Left renal cortex interstitium (tissue), 4 donors: ENCODE measurements at places on chromosomes 1 and 21.

GRCh38 chr1:182235604-182235951 lies 156.0 kb downstream of the GLUL start:
- no peak for DNase-seq

GRCh38 chr1:165501970-165502348 lies 41.8 kb upstream of the LRRC52 start:
- DNase-seq: no peak

DNA sequence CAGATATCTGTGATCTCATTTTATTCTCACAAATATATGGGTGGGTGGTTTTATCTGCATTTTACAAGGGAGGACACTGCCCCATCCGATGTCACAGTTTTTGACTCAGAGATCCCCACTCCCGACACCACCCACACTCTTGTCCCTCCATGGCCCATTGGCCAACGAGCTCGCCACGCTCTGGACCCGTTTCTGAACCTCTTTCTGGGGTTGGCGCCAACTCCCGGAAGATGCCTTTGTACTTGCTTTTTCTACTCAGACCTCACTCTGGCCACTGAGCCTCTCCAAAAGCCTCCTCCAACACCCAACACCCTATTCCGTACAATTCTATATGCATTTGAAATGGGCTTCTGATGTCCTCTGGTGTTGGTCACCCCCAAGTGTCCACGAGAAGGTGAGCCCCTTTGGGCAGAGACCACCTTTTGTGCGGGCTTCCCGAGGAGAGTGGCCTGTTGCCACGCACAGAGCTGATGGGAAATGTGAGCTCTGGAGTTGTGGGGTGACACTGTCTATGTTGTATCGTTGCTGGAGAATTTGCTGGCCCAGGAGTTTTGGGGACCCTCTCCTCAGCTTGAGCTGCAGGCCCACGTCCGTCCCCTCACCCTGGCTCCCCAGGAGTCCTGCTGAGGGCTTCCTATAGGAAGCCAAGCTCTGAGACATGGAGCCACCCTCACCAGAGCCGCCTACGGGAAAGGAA lies 366.9 kb upstream of the VAMP3 start:
- no peak for DNase-seq

- DNase-seq: no peak
These were observed 78.8 kb downstream of the CEP350 start for GRCh38 chr1:180033390-180033789.

DNA sequence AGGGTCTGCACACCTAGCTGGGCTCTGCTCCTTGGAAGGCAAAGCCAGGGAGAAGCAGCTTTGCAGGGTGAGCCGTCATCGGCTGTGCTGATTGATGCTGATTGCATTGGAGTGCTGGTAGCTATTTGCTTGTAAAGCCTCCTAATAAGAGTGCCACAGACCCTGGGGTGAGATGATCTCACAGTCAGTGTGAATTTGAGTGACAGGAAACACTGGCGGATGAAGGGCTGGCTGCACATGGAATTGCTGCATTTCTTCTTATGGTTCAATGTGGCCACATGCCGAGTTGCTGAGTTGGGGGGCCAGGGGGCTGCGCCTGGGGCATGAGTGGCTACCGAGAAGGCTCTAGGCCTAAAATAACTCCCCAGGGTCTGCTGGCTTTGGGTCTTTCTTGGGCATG lies 138.2 kb upstream of the CACNA1E start:
- no peak for DNase-seq

DNA sequence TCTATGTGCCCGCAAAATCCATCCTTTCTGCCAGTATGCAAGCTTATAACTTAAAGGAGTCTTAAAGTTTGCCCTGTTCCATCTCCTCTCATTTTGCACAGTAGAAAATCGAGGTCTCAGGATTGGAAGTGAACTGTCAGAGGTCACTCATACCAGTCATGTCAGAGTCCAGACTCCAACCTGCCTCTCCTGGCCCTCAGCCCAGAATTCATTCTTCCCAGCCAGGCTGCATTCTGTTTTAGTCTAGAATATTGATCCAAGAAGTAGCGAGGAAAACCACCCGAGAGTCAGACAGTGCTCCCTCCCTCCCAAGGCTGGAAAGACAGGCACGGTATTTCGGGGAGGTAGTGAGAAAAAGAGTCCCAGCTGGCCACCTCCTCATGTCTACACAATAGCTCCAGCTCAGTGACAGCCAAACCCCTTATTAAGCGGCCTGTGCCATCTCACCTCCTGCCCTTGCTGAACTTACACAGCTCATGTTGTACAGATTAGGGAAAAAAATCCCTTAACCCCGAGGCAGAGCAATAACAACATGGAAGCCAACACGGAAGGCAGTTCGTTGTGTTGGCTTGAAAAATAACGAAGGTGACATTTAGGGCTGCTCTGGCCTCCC lies 89.4 kb downstream of the OMA1 start:
- DNase-seq: no peak

GRCh38 chr1:28985427-28985826 lies 71.1 kb downstream of the EPB41 start:
- DNase-seq: no peak

- peak; percentile 3 for DNase-seq
These were observed 560 bp upstream of the CSDE1 start for GRCh38 chr1:114758256-114758832.

GRCh38 chr1:150302338-150302737 lies 8.7 kb downstream of the MRPS21 start:
- DNase-seq: no peak

- DNase-seq: no peak
These were observed 214.5 kb downstream of the VAV3 start for GRCh38 chr1:107750364-107750959.

GRCh38 chr1:223843934-223844786 lies 1.6 kb downstream of the TP53BP2 start:
- no peak for DNase-seq

DNA sequence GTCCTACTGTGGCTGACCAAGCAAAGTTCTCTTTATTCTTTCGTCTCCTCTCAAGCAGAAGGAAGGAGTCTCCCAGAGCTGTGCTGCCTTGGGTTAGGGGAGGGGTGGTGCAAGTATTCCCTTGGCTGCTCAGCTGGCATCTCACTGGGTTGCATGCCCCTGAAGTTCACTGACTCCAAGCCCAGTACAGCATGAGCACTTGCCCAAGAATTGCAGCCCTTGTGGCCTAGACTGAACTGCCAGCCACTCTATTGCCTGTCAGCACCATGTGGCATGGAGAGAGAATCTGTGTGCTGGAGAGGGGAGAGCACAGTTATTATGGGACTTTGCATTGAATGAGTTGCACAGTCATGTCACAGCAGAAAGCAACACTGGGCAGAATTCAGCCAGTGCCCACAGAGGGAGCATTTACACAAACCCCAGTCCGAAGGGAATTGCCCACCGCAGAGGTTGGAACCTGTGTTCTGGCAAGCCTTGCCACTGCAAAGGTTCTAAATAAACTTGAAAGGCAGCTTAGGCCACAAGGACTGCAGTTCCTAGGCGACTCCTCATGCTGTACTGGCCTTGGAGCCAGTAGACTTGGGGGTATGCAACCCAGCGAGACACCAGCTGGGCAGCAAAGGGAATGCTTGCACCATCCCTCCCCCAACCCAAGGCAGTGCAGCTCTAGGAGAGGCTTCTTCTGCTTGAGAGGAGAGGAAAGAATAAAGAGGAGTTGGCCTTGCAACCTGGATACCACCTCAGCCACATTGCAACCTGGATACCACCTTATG lies 28.8 kb downstream of the DR1 start:
- no peak for DNase-seq

- DNase-seq: peak; percentile 36
These were observed 361.5 kb upstream of the ZP4 start for GRCh38 chr1:238252033-238252802.

- no peak for DNase-seq
These were observed 75.7 kb upstream of the KIF26B start for GRCh38 chr1:245079021-245079609.

GRCh38 chr1:98181036-98181764 lies 260.4 kb upstream of the DPYD start:
- DNase-seq: no peak

GRCh38 chr1:111989531-111990025 lies at the start of gene KCND3:
Gene KCND3 (minus strand): TSS chr1:111989668.
- DNase-seq: no peak

DNA sequence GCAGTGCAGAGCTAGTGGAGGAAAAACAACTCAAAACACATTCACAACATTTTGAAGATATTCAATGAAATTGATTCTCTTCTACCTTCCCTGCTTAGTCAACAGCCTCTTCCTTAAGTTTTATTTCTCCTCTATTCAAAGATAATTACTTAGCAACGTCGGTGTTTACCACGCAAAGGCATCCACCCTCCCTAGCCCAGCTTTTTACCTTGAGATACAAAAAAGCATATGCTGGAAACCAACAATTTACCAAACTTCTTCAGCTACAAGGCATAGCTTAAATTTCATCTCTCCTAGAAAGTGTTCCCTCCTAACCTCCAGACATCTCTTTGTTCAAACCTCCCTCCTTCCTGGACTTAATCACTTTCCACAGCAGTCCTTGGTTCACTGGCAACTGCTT lies 102.8 kb upstream of the SOD1 start:
- DNase-seq: no peak

GRCh38 chr1:205979301-205979700 lies 23.9 kb downstream of the RAB7B start:
- no peak for DNase-seq

- DNase-seq: no peak
These were observed 437.0 kb downstream of the MATN1 start for GRCh38 chr1:30286241-30286987.

DNA sequence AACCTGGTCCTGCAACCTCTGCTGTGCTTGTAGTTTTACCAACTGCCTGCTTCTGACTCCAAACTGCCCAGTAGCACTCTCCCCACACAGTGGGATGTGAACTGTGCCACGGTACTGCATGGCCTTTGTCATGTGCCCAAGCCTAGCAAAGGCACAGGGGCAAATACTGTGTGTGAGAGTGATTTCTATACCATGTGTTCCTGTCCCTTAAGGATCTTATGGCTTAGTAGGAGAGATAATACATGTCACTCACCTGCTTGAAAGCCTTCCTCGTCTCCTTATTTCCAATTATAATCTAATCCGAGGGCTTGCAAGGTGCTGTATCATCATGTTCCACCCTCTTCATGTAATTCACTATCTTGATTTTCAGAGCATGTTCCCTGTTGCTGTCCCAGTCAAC lies 51.3 kb downstream of the UBE4B start:
- DNase-seq: no peak

DNA sequence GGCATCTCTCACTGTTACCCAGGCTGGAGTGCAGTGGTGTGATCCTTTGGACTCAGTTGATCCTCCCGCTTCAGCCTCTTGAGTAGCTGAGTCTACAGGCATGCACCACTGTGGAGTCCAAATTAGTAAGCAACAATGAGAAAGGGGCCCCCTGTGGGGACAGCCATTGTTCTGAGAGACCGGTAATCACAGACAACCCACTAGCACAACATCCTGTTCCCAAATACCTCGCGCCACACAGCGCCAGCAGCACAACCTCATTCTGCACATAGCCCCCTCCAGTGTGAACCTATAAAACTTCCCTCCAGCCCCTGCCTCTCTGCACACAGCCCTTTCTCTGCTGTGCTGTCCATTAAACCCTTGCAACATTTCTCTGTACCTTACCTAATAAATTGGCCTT lies 226.4 kb downstream of the DYRK1A start:
- no peak for DNase-seq

GRCh38 chr1:201489643-201490261 lies 17.2 kb downstream of the CSRP1 start:
- no peak for DNase-seq

- DNase-seq: no peak
These were observed 157.7 kb upstream of the COL11A1 start for GRCh38 chr1:103266036-103266435.

DNA sequence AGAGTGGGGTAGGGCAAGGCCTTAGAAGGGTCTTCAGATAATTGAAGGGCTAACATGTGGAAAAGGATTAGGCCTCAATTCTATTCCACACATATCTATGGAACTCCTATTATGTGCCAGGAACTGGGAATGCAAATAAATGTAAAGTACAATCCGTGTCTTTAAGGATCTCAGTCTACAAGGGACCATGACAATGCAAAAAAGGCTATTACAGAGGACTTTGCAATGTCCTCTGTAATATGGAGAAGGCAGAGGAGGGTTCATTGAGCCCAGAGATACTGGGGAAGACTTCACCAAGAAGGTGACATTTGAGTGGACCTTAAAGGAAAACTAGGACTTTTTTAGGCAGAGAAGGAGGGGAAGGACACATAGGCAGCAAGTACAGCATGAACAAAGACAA lies 4.5 kb upstream of the SCMH1 start:
- no peak for DNase-seq

- no peak for DNase-seq
These were observed 40.2 kb downstream of the HSPG2 start for GRCh38 chr1:21896652-21897532.

- no peak for DNase-seq
These were observed 6.9 kb upstream of the PPM1J start for GRCh38 chr1:112721966-112722524.

GRCh38 chr1:214337511-214337910 lies 56.6 kb downstream of the SMYD2 start:
- DNase-seq: no peak

GRCh38 chr1:32892368-32893197 lies 6.3 kb downstream of the HPCA start:
- no peak for DNase-seq

- DNase-seq: no peak
These were observed 13.0 kb upstream of the PADI6 start for GRCh38 chr1:17359031-17359430.

DNA sequence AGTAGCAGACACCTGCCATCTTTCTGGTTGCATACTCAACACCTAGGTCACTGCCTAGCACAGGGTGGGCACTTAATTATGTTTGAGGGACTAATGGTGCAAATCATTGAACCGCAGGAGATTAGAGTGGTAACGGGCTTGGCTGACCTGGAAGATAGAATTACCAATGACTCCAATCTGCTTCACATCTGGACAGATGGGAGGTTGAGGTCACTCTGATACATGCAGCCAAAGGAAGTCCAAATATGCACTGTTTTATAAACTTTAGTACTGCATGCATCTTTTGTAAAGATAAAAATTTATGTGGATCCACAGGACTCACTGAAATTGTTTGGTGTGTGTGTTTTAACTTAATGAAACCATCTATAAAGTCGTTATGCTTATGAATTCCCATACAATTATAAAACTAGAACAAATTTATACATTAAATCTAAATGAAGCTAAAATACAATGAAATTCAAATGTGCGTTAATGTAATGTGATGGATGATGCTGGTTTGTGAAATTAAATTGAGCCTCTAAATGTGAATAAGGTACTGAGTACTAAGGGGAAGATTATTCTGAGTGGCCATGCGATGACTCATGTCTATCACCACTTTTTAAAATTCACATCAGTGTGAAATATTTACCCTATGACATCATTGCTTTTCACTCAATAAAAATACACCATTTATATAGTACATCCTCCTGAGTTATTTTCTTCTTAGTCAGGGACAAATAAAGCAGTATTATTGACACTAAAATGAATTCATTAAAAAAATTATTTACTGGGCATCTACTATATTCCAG lies 224.7 kb upstream of the FAM78B start:
- DNase-seq: no peak

GRCh38 chr1:39158327-39159086 lies 46.0 kb upstream of the MACF1 start:
- DNase-seq: no peak

GRCh38 chr1:197916500-197916983 lies 630 bp upstream of the LHX9 start:
- no peak for DNase-seq

- DNase-seq: no peak
These were observed 3.6 kb downstream of the KCNN3 start for GRCh38 chr1:154866257-154867063.

- DNase-seq: no peak
These were observed 131.2 kb downstream of the RHOU start for GRCh38 chr1:228866468-228866867.
